NCI-H1048 (cell line): ENCODE measurements at places on chromosomes 12 and 14.

- no peak for DNase-seq
These were observed 260.0 kb upstream of the PLEKHG7 start for GRCh38 chr12:92442782-92443181.

DNA sequence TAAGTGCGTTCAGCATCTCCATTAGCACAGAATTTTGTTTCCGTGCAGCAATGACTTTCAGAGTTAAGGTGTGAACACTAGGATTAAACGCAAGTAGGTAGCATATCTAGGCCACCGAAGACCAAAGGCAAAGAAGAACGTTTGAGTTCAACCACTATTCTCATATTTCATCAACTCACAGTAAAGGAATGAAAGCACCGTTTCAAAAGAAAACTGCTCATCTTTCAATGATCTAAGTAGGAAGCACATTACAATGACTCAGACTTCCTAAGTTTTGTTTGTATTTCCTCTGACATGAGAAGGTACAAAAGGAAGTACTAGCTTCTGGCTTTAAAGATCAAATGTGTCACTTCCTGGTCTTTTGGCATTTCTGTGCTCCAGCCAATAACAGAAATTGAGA lies 57.6 kb downstream of the ACADS start:
- DNase-seq, result no peak

- no peak for DNase-seq
These were observed 519.9 kb downstream of the C12orf50 start for GRCh38 chr12:87509237-87509820.

GRCh38 chr14:20610002-20610765 lies 19.0 kb upstream of the RNASE12 start:
- DNase-seq, result no peak

DNA sequence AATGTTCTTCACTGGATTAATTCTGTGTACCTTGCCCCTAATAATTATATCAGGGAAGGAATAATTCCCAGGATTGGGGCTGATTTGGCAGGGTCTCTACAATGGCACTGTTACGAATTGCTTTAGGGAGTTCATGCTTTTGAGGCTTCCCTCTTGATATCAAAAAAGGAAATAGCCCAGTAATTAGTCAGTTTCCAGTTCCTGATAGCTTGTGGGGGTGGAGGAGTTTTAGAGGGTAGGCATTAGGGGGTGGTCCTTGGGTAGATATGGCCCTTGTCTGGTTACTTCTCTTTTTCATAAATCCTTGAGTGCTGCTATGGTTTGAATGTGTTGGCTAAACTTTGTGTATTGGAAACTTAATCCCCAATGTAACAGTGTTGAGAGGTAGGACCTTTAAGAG lies 6.1 kb upstream of the SRSF5 start:
- DNase-seq, result no peak

DNA sequence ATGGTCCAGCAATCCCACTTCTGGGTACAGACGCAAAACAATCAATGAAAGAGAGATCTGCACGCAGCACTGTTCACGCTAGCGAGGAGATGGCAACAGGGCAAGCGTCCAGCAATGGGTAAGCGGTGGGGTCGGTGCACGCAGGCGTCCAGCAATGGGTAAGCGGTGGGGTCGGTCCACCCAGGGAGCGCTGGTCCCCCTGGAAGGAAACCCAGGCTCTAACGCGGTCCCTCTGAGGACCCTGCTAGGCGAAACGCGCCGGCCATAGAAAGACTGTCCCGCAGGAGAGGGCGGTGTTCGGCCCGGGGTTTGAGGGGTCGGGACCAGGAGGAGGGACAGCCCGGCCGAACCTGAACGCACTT lies 618 bp upstream of the PGAM5 start:
- DNase-seq, result no peak

GRCh38 chr14:74258764-74259035 lies 19.5 kb downstream of the VSX2 start:
- DNase-seq, result no peak

- no peak for DNase-seq
These were observed 19.7 kb upstream of the FAM234B start for GRCh38 chr12:13024531-13024916.

DNA sequence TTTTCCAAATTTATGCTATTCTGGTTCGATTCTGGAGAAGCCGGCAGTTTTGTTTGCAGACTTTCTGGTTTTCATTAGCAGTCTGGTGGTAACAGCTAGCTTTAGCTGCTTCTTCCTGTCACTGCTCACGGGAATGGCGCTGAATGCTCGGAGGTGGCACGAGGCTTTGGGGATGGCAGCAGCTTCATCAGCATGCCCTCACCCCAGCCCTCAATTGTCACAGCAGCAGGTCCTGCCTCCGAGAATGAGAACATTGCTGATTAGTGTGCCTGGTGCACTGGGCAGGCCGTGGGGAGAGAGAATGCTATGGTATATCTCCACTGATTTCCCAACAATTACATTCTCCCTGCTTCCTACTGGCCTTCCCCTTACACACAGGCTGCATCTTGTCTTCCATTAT lies 73.6 kb downstream of the SAMD4A start:
- DNase-seq, result no peak

GRCh38 chr14:100140452-100141078 lies 18.9 kb downstream of the DEGS2 start:
- DNase-seq, result no peak

DNA sequence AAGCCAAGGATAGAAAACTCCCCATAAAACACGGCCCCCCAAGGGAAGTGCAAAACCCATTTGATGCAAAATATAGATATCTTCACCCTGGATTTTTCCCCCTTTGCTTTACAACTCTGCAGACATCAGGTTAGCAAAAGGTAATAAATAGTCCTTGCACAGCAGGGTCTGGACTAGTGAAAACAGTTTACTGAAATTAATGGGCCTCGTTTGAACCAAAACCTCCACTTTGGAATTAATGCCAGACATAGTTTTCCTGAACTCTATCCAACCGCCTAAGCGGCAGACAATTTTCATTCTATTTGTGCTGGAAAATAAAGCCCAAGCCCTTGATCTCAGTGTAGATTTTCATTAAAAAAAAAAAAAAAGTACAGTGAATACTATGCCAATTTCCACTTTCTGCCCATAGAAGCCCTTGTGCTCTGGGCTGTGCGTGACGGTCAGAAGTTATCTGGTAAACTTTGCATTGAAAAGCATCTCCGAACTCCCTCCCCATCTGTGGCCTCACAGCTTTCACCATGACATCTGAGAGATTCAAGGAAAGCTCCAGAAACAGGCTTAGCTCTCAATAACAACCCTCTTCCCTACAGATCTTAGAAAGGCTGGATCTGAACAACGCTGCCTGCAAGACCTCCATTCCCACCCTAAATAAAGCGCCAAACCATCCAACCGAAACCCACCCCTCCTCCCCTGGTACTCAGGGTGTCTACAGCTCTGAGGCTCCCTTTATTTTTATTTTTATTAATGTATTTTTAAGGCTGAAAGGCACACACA lies 11.0 kb upstream of the IRF2BPL start:
- no peak for DNase-seq

- no peak for DNase-seq
These were observed 16.4 kb downstream of the BAZ1A start for GRCh38 chr14:34858765-34859164.

GRCh38 chr12:131597333-131597732 lies 113.6 kb upstream of the SFSWAP start:
- no peak for DNase-seq

DNA sequence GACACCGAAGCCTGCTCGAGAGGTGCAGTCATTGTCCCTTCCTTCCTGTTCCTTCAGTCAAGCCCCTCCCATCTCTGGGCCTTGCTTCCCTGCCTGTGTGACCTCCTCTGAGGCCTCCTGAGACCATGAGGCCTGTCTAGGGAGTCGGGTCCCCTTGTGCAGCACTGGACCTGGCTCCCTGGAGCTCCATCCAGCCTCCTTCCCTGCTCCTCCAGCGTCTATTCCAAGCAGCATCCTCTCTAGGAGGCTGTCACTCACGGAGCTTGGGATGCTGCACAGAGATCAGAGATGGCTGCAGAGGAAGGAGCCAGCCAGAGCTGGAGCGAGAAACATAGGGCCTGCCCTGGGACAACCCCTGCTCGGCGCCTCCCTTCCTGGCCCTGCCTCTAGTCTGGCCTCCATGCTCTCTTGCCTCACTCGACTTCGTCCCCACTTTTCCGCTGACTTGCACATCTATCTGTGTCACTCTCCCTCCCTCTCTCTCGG lies 142.7 kb downstream of the BCL11B start:
- no peak for DNase-seq

DNA sequence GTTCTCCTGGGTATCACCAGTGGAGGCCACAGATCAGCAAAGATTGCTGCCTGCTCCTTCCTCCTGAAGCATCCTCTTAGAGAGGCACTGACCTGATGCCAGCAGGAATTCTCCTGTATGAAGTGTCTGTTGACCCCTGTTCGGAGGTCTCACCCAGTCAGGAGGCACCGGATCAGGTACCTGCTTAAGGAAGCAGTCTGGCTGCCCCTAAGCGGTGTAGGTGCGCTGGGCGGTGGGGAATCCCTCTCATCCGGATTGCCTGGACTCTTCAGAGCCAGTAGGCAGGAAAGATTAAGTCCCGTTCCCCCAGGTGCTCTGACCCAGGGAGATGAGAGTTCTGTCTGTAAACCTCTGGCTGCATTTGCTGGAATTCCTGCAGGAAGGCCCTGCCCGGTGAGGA lies 455.2 kb downstream of the CCDC91 start:
- no peak for DNase-seq

DNA sequence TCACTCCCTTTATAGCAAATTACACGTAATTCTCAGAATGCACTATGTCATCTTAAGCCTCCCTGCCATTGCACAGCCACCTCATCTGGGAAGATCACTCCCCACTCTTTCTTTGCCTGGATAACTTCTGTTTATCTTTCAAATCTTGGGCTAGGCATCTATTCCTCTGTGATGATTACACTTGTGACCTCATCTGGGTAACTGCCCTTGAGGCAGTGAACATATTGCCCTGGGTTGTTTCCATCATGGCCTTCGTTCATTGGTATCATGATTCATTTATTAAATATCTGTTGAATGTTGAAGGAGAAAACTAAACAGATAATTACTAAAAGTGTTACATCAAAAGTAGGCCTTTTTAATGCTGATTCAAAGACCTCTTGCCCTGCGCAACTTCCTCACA lies 26.2 kb upstream of the PDE3A start:
- no peak for DNase-seq

GRCh38 chr14:54798465-54799124 lies 104.0 kb downstream of the GCH1 start:
- no peak for DNase-seq

- DNase-seq, result no peak
These were observed 25.9 kb upstream of the SRP54 start for GRCh38 chr14:34956931-34957330.

GRCh38 chr12:103975368-103975767 lies 9.7 kb downstream of the TDG start:
- DNase-seq, result no peak

DNA sequence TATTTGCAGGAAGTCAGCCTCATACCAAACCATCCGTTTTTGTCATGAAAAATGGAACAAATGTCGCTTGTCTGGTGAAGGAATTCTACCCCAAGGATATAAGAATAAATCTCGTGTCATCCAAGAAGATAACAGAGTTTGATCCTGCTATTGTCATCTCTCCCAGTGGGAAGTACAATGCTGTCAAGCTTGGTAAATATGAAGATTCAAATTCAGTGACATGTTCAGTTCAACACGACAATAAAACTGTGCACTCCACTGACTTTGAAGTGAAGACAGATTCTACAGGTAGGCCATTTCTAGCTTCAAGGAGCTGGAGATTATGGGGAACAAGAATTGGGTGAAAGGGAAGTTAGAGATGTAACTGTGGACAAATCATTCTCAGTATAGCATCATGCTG lies 126.1 kb downstream of the DAD1 start:
- no peak for DNase-seq

DNA sequence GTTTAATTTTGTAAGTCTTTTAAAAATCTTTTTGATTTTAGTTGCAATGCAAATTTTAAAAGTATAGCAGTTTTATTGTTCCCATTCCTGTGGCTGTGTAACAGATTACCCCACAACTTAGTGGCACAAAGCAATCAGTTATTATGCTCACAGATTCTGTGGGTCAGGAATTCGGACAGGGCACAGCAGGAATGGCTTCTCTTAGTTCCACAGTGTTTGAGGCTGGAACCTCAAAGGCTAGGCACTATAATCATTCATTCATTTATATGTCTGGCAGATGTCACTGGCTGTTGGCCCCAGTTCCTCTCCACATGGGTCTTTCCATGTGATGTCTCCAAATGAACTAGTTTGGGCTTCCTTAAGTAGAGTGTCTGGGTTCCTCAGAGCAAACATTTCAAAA lies 193.3 kb downstream of the RAD51B start:
- no peak for DNase-seq

GRCh38 chr12:19529951-19530636 lies 90.8 kb downstream of the AEBP2 start:
- DNase-seq, result no peak

DNA sequence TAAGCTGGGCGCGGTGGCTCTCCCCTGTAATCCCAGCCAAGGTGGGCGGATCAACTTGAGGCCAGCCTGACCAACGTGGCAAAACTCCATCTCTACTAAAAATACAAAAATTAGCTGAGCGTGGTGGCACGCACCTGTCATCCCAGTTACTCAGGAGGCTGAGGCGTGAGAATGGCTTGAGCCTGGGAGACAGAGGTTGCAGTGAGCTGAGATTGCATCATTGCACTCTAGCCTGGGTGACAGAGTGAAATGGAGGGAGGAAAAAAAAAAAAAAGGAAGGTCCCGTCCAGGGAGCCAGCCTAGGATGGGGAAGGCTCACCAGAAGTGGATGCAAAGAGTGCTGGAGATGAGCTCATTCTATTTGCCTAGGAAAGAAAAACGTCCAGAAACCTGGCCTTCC lies 1.9 kb upstream of the CD27 start:
- DNase-seq, result no peak

GRCh38 chr12:11810206-11810545 lies 160.7 kb downstream of the ETV6 start:
- no peak for DNase-seq

GRCh38 chr12:21434699-21435098 lies 2.8 kb upstream of the PYROXD1 start:
- DNase-seq, result no peak

- DNase-seq, result no peak
These were observed 51.4 kb downstream of the C14orf132 start for GRCh38 chr14:96090441-96091148.

DNA sequence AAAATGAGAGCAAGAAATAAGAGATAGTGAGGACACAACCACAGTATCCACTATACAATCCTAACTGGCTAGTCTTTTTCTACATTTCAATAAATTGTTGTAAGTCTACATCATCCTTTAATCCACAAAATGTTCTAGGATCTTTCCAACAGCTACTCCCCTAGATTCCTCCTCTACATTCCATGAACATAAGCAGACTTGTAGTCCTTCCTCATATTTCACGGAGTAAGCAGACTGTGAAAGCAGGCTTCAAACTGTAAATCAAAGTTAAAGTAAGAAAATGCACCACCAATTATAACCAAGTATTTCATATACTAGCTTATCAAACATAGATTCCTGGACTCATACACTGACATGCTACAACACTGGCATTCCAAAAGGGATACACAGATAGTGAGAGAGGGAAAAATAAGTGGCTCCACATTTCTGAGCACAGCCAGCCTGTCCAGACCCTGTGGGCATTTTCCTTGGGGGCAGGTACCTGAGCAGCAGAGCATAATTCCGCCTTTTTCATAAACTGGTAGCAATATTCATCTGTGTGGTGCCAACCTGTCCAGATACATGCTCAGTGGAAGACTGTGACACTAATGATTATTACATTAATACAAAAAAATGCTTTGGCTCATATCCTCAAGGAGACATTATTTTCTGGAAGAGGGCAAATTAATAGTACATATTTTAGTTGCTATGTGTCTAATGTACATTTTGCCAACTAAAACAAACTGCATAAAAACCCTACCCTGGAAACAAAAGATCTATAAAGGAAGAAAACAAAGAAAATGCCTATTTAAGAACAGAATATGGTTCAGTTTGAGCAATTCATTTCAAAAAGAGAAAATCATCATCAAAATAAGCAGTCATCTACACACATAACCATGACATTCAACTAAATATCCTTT lies 113.3 kb upstream of the FSCB start:
- no peak for DNase-seq
